ENCODE measurements at places on chromosomes 11 and 22.
A peak's percentile ranks its signal among the peaks of the same experiment; 100 is the strongest.

- no peaks in the 10 kb centered on the region for H3K36me3 ChIP-seq
- H3K27ac ChIP-seq = no peak within 1 kb of the TSS
- no peaks in the 10 kb centered on the region for H3K27me3 ChIP-seq
- H3K4me3 ChIP-seq = peak within 1 kb of the TSS; percentile 84
- peak; percentile 57 for DNase-seq
- peaks cover 20% of the 10 kb centered on the region for H3K4me1 ChIP-seq
Observed at GRCh38 chr11:73308003-73308960, at the start of gene ARHGEF17. TSS of gene ARHGEF17 (plus strand) at chr11:73308276. CDS start at chr11:73308639, 363 bp downstream.

DNA sequence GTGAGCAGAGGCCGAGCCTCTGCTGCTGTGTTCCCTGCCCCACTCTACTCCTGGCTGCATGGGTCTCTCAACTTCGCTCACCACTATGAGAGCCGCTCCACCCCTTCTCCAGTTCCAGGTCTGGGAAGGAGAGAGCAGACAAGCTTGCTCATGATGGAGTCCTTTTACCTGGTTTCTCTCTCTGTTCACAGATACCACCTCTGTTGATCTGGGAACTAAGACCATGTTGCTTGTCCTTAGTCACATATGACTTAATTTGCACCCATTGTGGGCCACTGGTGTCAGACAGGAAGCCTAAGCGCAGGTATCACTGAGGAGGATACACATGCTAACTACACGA lies 26.8 kb downstream of the MCM5 start:
- no peak overlapping the region for H3K27ac ChIP-seq
- no peak overlapping the region for H3K4me3 ChIP-seq
- H3K4me1 ChIP-seq = no peaks in the 10 kb centered on the region
- H3K36me3 ChIP-seq = peaks cover 10% of the 10 kb centered on the region
- H3K27me3 ChIP-seq = no peaks in the 10 kb centered on the region

GRCh38 chr22:41603873-41604332 lies 14.3 kb upstream of the PMM1 start:
- H3K4me3 ChIP-seq = no peak overlapping the region
- peaks cover 6% of the 10 kb centered on the region for H3K36me3 ChIP-seq
- peaks cover 6% of the 10 kb centered on the region for H3K4me1 ChIP-seq
- peak; percentile 38 for DNase-seq
- no peaks in the 10 kb centered on the region for H3K27me3 ChIP-seq
- no peak overlapping the region for H3K27ac ChIP-seq

GRCh38 chr22:41411021-41411851 lies 29.5 kb downstream of the TEF start:
- peaks cover 2% of the 10 kb centered on the region for H3K36me3 ChIP-seq
- H3K4me1 ChIP-seq = peaks cover 54% of the 10 kb centered on the region
- no peaks in the 10 kb centered on the region for H3K27me3 ChIP-seq
- peak overlapping the region; percentile 99 for H3K27ac ChIP-seq

GRCh38 chr11:122521626-122522025 lies 133.9 kb upstream of the UBASH3B start:
- no peak overlapping the region for H3K4me3 ChIP-seq
- H3K4me1 ChIP-seq = no peaks in the 10 kb centered on the region
- H3K27me3 ChIP-seq = no peaks in the 10 kb centered on the region
- DNase-seq = no peak

GRCh38 chr11:90113541-90113940 lies 20.9 kb upstream of the NAALAD2 start:
- H3K36me3 ChIP-seq = no peaks in the 10 kb centered on the region
- DNase-seq = no peak
- no peak overlapping the region for H3K27ac ChIP-seq

GRCh38 chr11:116168459-116168787 lies 604.4 kb downstream of the BUD13 start:
- DNase-seq = no peak
- no peak overlapping the region for H3K27ac ChIP-seq
- H3K27me3 ChIP-seq = no peaks in the 10 kb centered on the region
- H3K4me1 ChIP-seq = no peaks in the 10 kb centered on the region

DNA sequence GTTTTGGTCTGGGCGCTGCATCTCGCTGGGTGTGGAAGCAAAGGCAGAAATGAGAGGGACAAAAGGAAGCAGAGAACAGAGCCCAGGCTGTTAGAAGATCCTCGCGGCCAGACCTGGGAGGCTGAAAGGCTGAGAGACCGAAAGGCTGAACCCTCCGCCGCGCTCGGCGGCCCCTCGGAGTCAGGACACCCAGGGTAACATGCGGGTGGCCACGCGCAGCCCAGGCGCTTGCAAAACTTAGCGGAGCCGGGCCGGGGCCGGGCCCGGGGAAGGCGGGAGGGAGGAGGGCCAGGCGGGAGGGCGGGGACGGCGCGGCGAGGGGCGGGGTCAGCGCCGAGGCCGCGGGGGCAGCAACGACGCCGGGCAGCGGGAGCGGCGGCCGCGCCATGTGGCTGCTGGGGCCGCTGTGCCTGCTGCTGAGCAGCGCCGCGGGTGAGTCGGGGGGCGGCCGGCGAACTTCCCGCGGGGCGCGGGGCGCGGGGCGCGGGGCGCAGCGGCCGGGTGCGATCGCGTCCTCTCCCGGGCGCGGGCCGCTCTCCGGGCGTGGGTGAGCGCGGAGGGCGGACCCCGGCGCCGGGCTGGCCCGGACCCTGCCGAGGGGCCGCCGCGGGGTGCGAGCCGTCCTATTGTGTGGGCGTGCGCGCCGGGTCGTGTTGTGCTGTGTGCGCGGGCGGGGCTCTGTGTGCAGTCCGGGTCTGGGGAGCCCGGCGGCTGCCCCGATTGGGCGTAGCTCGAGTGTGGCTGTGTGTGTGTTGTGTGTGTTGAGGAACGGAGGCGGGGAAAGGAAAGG lies at the start of gene LDLRAD3:
LDLRAD3 (plus strand) TSS at position 350 of the 790 bp plus-strand sequence; CDS start at position 387, 37 bp downstream.
- H3K4me3 ChIP-seq = peak within 1 kb of the TSS; percentile 41
- H3K4me1 ChIP-seq = peaks cover 6% of the 10 kb centered on the region
- H3K27me3 ChIP-seq = peaks cover 12% of the 10 kb centered on the region
- no peak within 1 kb of the TSS for H3K27ac ChIP-seq
- no peaks in the 10 kb centered on the region for H3K36me3 ChIP-seq

DNA sequence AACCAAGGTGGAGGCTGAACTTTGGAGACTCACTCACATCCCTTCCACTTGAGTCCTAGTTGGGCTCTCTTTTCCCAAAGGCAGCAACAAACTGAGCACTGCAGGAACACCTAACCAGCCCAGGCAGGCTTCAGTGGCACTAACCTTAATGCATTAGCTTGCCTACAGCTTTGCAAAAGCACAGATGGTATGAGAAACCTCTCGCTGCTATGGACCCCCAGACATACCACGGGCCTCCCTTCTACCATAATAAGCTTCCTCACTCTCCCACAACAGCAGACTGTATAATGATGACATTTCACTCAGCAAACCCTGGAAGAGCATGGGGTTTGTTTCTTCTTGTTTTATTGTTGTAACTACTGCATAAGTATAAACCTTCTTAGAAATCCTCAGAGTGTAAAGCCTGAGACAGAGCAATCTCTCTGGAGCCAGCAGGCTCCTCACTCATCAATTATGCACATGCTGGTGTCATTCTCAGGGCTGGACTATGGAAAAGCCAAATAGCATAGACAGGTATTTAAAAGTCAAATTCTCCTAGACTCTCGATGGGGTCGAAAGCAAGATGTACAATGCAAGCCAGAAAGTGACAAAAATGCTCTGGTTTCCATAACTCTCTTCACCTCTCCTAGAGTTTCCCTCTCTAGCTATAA lies 167.6 kb downstream of the NXPE2 start:
- no peaks in the 10 kb centered on the region for H3K4me1 ChIP-seq
- H3K4me3 ChIP-seq = no peak overlapping the region
- H3K27ac ChIP-seq = no peak overlapping the region
- H3K27me3 ChIP-seq = no peaks in the 10 kb centered on the region
- DNase-seq = no peak
- no peaks in the 10 kb centered on the region for H3K36me3 ChIP-seq

- H3K27me3 ChIP-seq = no peaks in the 10 kb centered on the region
- no peak overlapping the region for H3K27ac ChIP-seq
- no peaks in the 10 kb centered on the region for H3K4me1 ChIP-seq
- H3K36me3 ChIP-seq = no peaks in the 10 kb centered on the region
Observed at GRCh38 chr11:95371153-95371552, 140.2 kb upstream of the SESN3 start.

GRCh38 chr22:46380069-46380468 lies 44.6 kb downstream of the TRMU start:
- no peak overlapping the region for H3K27ac ChIP-seq
- peaks cover 77% of the 10 kb centered on the region for H3K36me3 ChIP-seq
- no peaks in the 10 kb centered on the region for H3K4me1 ChIP-seq
- H3K4me3 ChIP-seq = no peak overlapping the region

GRCh38 chr11:6988506-6988905 lies 31.6 kb downstream of the ZNF214 start:
- H3K27me3 ChIP-seq = no peaks in the 10 kb centered on the region
- H3K27ac ChIP-seq = no peak overlapping the region
- no peaks in the 10 kb centered on the region for H3K36me3 ChIP-seq
- DNase-seq = no peak

DNA sequence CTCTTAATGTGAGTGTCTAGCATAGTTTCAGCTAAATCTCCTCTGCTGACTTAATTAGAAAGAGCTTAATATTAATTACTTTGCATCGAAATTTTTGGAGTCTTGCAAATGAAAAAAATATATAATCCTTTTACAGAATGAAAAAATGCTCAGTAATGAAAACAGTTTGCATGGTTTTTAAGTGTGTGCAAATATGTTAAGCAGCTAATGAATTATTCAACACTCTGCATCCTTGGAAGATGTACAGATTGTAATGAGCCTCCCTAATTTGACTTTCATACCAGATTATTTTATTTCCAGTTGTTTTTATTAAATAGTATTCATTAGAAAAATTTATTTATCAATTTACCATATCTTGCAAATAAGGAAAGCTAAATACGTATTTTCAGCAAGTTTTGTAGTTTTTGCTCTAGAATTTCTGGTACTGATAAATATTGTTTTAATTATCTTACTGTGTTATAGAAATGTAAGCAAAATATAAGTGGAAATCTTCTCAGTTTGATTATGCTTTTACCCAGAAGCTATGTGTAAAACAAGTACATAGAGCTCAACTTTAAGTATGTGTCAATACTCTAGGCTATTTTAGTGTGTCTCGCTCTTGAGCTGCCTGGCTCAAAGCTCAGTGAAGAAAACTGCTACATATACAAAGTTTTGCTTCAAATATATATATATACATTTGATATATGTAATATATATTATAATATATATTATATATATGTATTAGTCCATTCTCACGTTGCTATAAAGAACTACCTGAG lies 714.9 kb upstream of the LUZP2 start:
- no peaks in the 10 kb centered on the region for H3K27me3 ChIP-seq
- DNase-seq = no peak
- H3K27ac ChIP-seq = no peak overlapping the region
- H3K4me3 ChIP-seq = no peak overlapping the region

DNA sequence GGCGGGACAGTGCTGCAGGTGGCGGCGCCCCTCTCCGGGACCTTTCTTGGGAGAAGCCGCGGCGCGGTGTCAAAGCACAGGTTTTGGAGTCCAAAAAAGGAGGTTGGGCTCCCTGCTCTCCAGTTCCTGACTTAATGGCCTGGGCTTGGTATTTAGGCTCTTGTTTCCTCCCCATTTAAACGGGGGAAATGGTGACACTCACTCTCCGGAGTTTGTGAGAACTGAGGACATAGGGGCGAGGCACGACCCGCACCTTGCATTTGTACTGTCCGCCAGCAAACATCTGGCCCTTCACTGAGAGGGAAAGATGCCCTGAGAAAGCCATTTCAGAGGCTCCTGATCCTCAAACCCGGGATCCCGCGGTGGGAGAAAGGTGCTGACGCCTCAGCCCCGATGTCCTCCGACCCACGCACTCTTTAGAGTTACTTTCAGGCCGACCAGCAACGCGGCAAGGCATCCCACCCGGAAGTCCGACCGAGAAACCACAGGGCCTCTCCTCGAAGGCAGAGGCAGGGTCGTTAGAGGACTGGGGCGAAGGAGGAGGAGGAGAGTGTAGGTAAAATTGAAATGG lies 2.9 kb upstream of the WDR74 start:
- H3K27ac ChIP-seq = peak overlapping the region; percentile 99
- no peak for DNase-seq
- H3K4me3 ChIP-seq = peak overlapping the region; percentile 61
- H3K4me1 ChIP-seq = peaks cover 14% of the 10 kb centered on the region

GRCh38 chr11:2746401-2747247 lies 46.8 kb upstream of the KCNQ1OT1 start:
- H3K27ac ChIP-seq = no peak overlapping the region
- no peaks in the 10 kb centered on the region for H3K4me1 ChIP-seq
- no peaks in the 10 kb centered on the region for H3K27me3 ChIP-seq
- H3K4me3 ChIP-seq = no peak overlapping the region
- DNase-seq = no peak
- H3K36me3 ChIP-seq = no peaks in the 10 kb centered on the region

DNA sequence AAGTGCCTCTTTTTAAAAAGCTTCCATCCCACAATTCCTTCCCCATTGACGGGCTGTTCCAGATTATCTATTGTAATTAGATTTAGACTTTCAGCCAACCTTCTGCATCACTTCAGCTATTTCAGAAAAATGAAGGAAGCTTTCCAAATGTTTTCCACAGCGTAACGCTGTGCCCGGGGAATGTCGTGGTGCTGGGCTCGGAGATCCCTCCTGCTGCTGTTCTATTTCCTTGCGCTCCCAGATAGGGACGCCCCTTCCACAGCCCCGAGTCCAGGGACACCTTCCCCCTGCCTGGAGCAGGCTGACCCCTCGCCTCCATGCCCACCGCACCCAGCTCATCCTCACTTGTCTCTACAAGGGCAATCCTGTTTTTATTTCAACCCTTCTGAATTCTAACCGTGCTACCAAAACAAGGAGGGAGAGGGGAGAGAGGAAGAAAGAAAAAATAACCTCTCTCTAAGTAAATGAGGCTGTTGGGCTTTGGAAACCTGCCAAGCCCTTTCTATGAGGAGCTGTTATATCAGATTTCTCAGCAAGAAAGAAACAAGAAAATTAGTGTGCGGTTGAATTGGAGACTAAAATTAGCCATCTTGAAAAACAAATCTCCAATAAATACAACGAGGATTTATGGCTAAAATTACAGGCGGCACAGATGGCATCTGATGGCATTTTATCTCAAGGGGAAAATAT lies 366.9 kb downstream of the BRD1 start:
- no peaks in the 10 kb centered on the region for H3K36me3 ChIP-seq
- no peak for DNase-seq
- H3K4me3 ChIP-seq = no peak overlapping the region
- H3K27me3 ChIP-seq = no peaks in the 10 kb centered on the region
